NCI-H82 (cell line): ENCODE measurements at places on chromosomes 12 and 14.
A peak's percentile ranks its signal among the peaks of the same experiment; 100 is the strongest.

GRCh38 chr14:102341566-102341965 lies 21.1 kb downstream of the CINP start:
- DNase-seq, result no peak

GRCh38 chr14:33764876-33765650 lies 185.8 kb downstream of the EGLN3 start:
- DNase-seq, result peak; percentile 95

- no peak for DNase-seq
Measured at GRCh38 chr12:103964805-103965204, 867 bp upstream of the TDG start.

DNA sequence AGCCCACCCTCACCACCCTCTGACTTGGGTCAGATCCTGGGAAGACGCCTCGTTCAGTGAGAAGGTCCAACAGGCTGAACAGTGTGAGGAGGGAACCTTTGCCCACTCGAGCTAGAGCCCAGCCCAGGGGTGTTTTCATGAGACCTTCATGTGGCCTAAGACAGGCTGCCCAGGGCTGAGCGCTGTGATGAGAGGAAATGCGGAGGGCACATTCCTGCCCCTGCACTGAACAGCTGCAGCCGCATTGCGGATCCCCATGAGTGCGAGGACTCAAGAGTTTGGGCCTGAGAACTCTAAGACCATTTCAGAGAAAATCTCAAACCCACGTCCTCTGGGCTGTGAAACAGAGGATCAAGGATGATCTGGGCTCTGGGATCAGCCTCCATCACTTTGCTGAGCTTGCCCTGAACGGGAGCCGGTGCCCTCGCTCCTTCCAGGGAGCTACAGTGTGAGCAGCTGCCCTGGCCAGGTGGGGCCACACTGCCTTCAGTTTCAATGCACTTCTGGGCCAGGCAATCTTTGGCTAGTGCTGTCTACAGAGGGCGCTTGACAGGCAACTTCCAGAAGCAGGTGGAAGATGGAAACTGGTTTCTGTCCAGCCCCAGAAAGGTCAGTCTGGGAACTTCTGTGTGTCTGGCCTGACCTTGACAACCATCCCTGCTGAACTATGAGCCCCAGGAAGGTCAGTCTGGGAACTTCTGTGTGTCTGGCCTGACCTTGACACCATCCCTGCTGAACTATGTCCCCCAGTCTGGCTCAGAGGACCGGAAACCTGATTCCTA lies 43.5 kb upstream of the P2RX7 start:
- no peak for DNase-seq

DNA sequence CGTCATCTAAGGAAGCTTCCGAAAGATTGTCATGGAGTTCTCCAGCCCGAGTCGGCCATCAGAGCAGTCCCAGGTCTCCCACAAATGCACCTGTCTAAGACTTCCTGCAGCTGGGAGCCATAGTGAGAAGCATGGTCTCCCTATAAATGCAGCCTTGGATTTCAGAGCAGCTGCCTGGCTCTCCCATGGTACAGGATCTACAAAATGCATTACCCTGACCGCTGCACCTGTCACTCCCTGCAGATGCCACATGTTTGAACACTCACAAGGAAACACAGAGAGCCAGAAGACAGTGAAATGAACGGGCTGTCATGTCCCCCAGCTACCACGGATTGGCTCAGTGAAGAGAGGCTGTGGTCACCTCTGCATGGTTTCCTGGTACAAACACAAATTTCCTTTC lies 702.7 kb downstream of the MED13L start:
- DNase-seq, result peak; percentile 20

DNA sequence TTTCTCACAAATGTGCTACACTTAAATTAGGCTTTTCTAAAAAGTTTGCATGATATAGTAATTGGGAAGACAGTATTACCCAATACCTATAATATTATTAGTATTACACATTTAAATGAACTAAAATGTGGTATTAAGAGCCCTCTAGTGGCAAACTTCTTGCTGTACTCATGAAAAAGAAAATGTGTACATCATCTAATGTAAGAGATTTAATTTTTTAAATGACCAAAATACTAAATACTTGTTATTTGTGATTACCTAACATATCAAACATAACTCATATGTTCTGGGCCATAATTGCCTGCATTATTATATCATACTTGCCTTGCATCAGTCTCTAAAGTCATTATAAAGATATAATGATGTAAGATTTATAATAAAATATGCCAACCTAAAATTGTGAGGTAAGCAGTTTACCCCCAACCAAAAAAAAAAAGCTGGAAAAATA lies 64.2 kb downstream of the DNAI7 start:
- peak; percentile 86 for DNase-seq

- DNase-seq, result no peak
Measured at GRCh38 chr12:12513416-12514006, 49.2 kb downstream of the DUSP16 start.

- no peak for DNase-seq
Measured at GRCh38 chr14:61467296-61467695, 145.9 kb downstream of the PRKCH start.

- DNase-seq, result no peak
Measured at GRCh38 chr12:88391556-88391955, 188.7 kb downstream of the KITLG start.

GRCh38 chr14:102318781-102319276 lies 717 bp upstream of the ZNF839 start:
- no peak for DNase-seq

GRCh38 chr14:23562822-23563472 lies 4.6 kb downstream of the AP1G2 start:
- DNase-seq, result peak; percentile 82

- no peak for DNase-seq
Measured at GRCh38 chr12:16526693-16527092, 79.3 kb downstream of the LMO3 start.

- DNase-seq, result no peak
Measured at GRCh38 chr12:69099201-69099837, 140.1 kb upstream of the CPSF6 start.

GRCh38 chr12:24596768-24597388 lies 352.0 kb downstream of the BCAT1 start:
- peak; percentile 86 for DNase-seq

GRCh38 chr14:23153851-23154796 lies 29.3 kb downstream of the SLC7A8 start:
- peak; percentile 89 for DNase-seq

- no peak for DNase-seq
Measured at GRCh38 chr14:51277753-51278415, 37.8 kb downstream of the TMX1 start.

- no peak for DNase-seq
Measured at GRCh38 chr14:106051796-106052195, 525.4 kb downstream of the TMEM121 start.

DNA sequence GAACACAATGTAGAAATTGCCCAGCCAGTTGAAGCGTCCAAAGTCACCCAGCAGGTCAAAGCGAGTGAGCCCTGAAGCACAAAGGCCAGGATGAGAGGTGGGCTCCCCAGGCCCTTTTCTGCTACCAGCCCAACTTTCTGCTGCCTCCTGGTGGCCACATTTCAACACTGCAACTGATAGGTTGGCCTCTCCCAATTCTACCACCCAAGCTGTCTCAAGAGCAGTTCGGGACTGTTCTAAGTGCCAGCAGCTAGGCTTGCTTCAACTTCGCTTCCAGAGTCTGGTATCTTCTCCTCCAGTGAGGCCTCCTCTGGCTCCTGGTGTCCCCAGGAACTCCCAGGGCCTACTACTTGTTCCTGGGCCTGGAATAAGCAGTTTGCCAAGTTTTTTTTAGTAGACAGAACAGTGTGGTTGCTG lies 3.4 kb upstream of the DHH start:
- peak; percentile 75 for DNase-seq

GRCh38 chr14:34368971-34369647 lies 92.9 kb downstream of the SPTSSA start:
- no peak for DNase-seq

DNA sequence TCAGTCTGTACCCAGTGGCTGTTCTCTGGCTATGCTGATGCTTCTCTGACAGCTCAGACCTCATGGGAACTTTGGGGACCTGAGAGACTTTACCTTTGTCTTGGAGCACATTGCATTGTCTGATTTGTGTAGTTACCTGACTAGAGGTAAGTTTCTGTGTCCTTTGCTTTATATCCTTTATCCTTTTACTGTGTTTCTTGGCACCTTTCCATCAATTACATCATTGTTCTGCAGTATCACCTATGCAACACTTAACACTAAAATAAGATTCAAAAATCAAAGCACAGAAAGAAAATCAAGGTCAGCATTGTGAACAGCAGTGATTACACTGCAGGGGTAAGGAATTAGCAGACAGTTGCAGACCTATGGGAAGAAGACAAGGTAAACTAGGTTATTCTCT lies 43.8 kb downstream of the SLC35F4 start:
- DNase-seq, result no peak

- DNase-seq, result peak; percentile 50
Measured at GRCh38 chr12:110680032-110680431, 8.9 kb downstream of the HVCN1 start.

- no peak for DNase-seq
Measured at GRCh38 chr12:62673028-62673815, 206.6 kb downstream of the MON2 start.

GRCh38 chr14:80419769-80420168 lies 208.5 kb upstream of the DIO2 start:
- DNase-seq, result no peak

DNA sequence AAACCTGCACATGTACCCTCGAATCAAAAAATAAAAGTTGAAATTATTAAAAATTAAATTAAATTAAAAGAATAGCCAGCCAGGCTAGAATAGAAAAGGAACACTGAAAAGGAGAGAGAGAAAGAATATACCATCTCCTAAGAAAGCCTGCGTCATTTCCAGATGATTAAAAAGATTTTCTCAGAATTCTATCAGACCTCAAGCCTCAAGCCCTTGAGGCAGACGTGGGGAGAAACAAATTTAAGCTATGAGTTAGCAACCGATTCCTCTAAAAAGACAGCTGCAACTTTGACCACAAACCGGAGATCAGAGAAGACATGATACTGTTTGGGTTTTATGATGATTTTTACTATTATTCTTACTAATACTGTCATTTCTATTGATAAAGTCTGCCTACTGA lies 138.3 kb downstream of the KSR2 start:
- DNase-seq, result no peak

DNA sequence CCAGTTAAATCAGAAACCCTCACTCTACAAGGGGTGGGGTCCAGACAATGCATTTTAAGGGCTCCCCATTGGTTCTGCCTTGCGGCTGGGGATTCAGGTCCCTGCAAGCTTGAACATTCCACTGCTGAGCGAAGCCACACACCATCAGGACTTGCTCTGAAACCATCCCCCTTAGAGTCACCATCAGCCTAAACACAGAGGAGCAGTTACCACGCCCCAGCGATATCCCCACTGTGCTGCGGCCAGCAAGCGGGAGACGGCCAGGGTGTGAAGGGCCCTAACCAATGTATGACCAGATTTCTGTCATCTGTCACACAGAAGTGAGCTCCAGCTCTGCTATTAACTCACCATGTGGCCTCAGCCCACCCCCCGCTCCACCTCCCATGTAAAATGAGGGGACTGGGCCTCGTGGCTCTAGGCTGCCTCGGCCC lies 29.7 kb downstream of the CCDC88C start:
- DNase-seq, result peak; percentile 63

DNA sequence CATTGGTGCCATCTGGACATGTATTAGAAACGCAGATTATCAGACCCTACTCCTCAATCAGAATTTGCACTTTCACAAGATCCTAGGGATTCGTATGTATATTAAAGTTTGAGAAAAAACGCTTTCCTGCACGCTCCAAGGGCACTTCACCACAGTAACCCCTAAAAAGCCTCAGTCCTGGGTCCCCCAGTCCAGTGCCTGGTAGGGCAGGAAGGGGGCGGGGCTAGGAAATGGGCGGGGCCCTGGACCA lies 369 bp downstream of the DEPDC4 start:
- no peak for DNase-seq

DNA sequence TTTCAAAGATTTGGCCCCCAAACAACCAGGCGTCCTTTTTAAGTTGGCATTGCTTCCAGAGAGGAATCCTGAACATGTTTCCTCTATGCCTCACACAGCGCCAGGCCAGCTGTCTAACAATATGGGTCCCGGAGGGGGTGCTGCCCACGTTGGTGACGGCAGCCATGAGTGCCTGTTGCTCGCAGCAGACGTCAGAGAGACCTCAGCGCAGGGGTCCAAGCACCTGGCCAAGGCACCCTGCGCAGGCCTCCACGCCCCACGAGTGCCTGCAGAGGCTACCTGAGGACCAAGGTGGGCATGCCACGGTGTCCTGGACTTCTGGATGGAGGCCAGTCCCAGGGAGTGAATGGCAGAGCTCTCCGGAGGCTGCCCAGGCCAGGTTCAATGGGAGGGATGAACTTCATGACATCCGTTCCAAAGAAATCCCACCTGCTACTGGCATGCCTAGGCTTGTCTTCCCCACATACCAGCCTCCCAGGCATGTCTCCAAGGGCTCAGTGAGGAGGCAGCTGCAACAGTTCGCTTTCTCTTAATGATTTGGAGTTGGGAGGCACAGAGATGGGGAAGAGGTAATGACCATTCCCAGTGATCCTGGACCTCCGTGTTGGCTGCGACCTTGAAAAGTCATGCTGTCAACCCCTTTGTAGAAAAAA lies 11.6 kb upstream of the FOXN3 start:
- no peak for DNase-seq

- peak; percentile 76 for DNase-seq
Measured at GRCh38 chr14:34049790-34050189, 98.9 kb upstream of the EGLN3 start.
